CD4-positive, alpha-beta T cell treated with Interleukin-12 subunit alpha and Interleukin-12 subunit beta, for 1 hour (primary cell): ENCODE measurements at places on chromosomes 6 and 20.

GRCh38 chr6:44073612-44074438 is 53.4 kb downstream of the MRPL14 start:
- no peak for DNase-seq

GRCh38 chr6:169172946-169173345 is 80.7 kb downstream of the THBS2 start:
- DNase-seq = no peak

DNA sequence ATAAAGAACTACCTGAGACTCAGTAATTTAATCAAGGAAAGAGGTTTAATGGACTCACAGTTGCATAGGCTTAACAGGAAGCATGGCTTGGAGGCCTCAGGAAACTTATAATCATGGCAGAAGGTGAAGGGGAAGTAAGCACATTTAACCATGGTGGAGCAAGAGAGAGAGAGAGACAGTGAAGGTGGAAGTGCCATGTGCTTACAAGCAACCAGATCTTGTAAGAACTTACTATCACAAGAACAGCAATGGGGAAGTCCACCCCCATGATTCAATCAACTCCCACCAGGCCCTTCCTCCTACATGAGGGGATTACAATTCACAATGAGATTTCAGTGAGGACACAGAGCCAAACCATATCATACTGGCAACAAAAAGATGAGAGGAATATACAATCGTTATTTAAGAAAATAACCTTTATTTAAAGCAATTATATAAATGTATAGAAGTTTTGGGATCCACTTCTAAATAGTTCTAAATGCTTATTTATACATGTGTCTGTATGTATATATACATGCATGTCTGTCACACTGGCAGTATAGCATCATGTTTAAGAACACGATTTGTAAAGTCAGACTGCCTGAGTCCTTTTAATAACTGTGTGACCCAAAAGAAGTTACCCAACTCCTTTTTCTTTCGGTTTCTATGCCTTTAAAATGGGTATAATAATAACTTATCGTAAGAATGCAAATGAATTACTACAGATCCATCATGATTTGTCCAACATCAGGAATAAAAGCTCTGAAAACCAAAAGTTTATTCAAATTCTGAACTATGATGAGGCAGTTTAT is 255.7 kb upstream of the THEMIS start:
- no peak for DNase-seq

- no peak for DNase-seq
Observed at GRCh38 chr6:45432977-45433376, 55.2 kb upstream of the SUPT3H start.

- DNase-seq = no peak
Observed at GRCh38 chr6:148769304-148769968, 22.6 kb downstream of the UST start.

- DNase-seq = no peak
Observed at GRCh38 chr6:157558049-157558448, 177.1 kb downstream of the ZDHHC14 start.
